ENCODE measurements at places on chromosomes 13 and 19.
A peak's percentile ranks its signal among the peaks of the same experiment; 100 is the strongest.

DNA sequence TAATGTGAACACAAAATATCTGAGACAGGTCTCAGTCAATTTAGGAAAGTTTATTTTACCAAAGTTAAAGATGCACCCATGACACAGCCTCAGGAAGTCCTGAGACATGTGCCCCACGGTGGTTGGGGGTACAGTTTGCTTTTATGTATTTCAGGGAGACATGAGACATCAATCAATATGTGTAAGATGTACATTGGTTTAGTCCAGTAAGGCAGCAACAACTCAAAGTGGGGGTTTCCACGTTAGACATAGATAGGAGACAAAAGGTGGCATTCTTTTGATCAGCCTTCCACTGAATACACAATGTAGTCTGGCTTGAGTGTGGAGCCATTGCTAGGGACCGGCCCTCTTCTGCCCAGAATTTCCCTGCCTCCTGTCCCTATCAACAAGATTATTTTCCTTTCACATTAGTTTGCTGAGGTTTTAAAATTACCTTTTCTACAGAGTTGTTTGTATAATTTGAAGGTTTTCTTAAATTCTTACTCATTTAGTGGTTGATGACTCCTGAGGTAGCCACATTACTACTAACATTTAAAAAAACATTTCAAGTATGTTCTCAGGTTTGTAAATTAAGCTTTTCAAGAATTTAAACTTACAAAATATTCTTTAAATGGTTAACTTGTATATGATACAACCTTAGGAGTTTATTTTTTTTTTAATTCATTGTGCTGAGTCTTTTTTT, 33.2 kb downstream of the RNASEH2B start:
- DNase-seq: no peak

- DNase-seq: no peak
Measured at GRCh38 chr13:26411206-26411605, 146.3 kb upstream of the WASF3 start.

DNA sequence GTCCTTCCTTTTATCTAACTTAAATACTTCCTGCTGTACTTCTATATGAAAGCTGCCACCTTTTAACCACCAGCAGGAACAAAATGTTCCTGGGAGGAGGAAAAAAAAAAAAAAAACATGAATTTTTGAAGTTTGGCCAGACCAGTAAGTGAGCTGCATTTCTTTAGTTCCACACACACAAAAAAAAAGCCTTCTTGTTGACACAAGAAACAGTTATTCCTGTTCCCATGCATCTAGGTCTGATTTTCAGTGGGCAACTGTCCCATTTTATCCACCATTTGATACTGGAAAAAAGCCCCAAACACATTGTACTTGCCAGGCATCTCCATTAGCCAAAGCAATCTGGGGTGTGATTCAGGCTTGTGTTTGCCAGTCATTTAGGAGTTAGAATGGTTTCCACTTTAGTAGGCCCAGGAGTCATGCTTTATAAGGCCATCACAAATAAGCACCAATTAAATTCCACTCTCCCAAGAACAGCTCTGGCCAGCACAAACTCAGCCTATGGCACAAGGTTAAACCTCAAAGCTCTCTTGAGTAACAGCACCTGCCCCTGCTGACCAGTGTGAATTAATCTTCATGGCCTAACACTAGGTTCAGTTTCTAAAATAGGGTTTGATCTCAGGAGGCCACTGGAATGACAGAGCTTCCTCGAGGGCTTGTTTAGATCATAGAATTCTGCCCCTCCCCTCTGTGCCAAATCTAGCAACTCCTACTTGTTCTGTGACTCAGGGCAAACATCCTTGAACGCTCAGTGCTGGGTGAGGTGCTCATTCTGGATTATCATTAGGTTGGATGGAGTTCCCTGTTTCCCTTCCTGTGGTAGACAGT, 67.1 kb downstream of the NUFIP1 start:
- DNase-seq: peak; percentile 72

- DNase-seq: no peak
Measured at GRCh38 chr19:48490981-48491792, 20.4 kb downstream of the LMTK3 start.

- DNase-seq: no peak
Measured at GRCh38 chr13:109783815-109784589, 2.4 kb downstream of the IRS2 start.

- no peak for DNase-seq
Measured at GRCh38 chr13:106423530-106423929, 111.9 kb downstream of the EFNB2 start.

- no peak for DNase-seq
Measured at GRCh38 chr13:19606152-19606551, 27.3 kb upstream of the MPHOSPH8 start.

DNA sequence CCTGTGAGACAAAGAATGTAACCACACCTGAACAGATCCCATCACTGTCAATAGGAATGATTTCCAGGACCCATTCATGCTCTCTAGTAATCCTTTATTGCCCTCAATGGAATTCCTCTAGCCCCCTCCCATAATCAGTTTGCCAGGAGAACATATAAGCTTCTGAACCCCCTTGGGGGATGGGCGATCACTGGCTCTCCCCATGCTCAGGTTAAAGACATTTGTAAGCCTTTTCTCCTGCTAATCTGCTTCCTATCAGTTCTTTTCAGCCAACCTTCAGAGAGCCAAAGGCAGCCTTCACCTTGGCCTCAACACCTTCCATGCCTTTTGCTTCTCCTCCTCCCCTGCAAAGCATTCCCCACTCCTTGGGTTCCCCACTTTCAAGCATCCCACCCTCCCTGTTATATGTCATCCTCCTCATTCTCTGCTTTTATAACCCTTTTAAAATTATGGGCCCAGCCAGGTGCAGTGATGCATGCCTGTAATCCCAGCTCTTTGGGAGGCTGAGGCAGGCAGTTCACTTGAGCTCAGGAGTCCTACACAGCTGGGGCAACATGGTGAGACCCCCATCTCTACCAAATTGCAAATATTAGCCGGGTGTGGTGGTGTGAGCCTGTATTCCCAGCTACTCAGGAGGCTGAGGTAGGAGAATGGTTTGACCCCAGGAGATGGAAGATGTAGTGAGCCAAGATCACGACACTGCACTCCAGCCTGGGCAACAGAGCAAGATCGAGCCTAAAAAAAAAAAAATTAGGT, 12.4 kb downstream of the DPRX start:
- DNase-seq: no peak

DNA sequence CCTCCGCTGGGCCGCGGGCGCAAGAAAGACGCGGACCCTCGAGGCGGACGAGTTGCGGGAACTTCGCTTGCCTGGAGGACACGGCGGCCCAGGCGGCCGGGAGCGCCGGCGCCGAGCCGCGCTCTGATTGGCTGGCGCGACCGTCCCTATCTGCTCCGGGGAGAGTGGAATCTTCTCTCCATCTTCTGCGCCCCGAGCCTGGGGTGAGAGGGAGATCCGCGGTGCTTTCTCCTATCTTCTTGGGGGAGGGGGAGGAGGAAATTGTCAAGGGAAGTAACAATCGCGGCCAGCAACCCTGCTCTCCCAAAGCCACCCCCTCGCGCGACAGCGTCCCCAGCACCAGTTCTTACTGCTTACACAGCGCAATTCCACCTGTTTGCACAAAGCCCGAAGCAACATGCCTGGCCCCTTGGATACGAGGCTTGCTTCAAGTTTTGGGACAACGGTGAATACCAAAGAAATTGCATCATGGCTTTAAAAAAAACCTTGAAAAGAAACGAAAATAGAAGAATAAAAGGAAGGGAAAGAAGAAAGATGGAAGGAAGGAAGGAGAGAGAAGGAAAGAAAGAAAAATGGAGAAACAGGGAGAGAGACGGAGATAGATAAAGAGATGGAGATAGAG, 4.8 kb downstream of the SOX21 start:
- DNase-seq: no peak

GRCh38 chr13:82036602-82037001, 1695.7 kb upstream of the SPRY2 start:
- DNase-seq: no peak

GRCh38 chr13:51118809-51119431, 7.8 kb upstream of the C13orf42 start:
- DNase-seq: no peak

- DNase-seq: no peak
Measured at GRCh38 chr13:20803180-20803965, 29.6 kb upstream of the EEF1AKMT1 start.

GRCh38 chr19:46962030-46962570, 57.5 kb upstream of the NPAS1 start:
- DNase-seq: no peak

GRCh38 chr13:95180513-95181245, 120.6 kb downstream of the ABCC4 start:
- no peak for DNase-seq

DNA sequence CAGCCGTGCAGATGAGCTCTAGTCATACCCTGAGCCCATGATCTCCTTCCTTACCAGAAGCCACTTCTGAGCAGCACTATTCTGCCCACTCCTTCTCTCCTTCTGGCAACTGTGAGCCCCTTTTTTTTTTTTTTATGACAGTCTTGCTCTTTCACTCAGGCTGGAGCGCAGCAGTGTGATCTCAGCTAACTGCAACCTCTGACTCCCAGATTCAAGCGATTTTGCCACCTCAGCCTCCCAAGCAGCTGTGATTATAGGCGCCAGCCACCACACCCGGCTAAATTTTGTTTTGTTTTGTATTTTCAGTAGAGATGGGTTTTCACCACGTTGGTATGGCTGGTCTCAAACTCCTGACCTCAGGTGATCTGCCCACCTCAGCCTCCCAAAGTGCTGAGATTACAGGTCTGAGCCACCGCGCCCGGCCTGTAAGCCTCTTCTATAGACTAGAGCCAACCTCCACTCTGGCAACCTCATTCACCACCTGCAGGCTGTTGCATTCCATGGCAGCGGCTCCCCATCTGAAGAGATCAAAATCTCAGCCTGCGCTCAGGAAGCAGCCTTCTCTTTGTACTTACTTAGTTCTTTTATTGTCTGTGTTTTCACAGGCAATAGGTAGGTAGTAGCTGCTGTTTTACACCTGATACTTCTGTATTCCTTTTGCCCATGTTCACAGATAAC, 34.8 kb upstream of the NDFIP2 start:
- no peak for DNase-seq

GRCh38 chr19:2507109-2507508, 31.2 kb downstream of the GADD45B start:
- DNase-seq: no peak

GRCh38 chr13:59706101-59706976, 457.4 kb downstream of the DIAPH3 start:
- no peak for DNase-seq

GRCh38 chr19:46926170-46927071, 65.6 kb downstream of the ARHGAP35 start:
- no peak for DNase-seq

GRCh38 chr19:6248844-6249243, 30.9 kb downstream of the MLLT1 start:
- DNase-seq: no peak

- DNase-seq: no peak
Measured at GRCh38 chr19:15220833-15221232, 11.4 kb downstream of the EPHX3 start.

- DNase-seq: no peak
Measured at GRCh38 chr19:13981021-13981420, 25.1 kb downstream of the RFX1 start.

DNA sequence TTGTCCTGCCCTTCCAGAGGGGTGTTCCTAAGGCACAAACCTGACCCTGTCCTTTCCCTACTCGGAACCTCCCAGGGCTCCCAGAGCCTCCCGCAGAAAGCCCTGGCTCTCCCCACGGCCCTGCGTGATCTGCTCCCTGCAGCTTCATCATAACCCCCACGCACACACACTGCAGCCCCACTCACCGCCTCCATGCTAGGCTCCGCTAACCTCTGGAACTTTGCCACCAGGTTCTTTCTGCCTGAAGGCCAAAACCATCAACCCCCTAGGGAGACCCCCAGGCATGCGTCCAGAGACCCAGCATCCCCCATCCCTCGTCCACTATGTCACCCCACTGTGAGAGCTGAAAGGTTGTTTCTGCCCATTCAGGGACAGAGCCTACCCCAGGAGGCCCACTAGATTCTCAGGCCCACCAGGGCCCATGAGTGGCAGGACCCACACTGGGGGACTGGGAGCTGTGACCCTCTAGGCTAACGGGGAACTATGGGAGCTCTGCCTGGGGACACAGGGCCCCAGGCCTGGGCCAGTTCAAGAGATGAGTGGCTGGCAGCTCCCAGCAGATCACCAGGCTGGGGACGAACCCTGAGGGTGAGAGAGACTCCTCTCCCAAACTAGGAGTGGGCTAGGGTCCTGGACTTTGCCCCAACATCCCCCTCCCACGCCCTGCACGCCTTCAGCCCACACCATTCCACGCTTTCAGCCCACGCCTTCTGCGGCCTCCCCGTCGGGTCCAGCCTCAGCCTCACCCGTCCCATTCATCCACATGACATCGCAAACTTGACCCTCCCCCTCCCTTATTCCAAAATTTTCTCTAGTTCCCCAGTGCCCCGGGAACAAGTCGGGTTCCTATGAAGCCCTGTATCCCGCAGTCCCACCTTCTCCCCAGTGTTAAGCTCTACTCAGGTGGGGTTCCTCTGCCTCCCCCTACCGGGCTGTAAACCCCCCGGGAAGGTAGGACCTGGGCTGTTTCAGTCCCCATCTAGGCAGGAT, 33.2 kb upstream of the PNMA8B start:
- DNase-seq: no peak
